Kidney (tissue), 22 donors: ENCODE measurements at places on chromosomes 5 and 9.
A peak's percentile ranks its signal among the peaks of the same experiment; 100 is the strongest.

DNA sequence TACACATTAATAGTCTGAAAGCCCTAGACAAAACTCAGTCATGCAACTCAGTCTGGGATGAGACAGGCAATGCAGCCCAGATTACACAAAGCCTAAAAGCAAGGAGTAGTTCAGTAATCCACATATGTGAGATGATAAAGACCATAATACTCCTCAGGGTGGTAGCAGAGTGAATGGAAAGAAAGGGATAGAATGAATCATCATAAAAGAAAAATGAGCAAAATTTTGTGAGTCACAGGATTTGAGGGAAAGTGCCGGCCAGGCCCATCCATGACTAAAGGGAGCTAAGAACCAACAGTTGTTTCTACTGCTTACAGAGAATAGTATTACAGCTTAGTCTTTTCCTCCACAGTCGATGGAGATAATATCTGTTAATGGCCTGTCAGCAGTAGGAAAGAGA, 90.0 kb upstream of the POU5F2 start:
- DNase-seq: no peak

- DNase-seq: no peak
Observed at GRCh38 chr5:42806004-42806700, 5.5 kb downstream of the SELENOP start.

GRCh38 chr5:68024426-68024825, 191.1 kb upstream of the PIK3R1 start:
- DNase-seq: no peak

GRCh38 chr9:36881743-36882441, 152.2 kb downstream of the PAX5 start:
- no peak for DNase-seq

DNA sequence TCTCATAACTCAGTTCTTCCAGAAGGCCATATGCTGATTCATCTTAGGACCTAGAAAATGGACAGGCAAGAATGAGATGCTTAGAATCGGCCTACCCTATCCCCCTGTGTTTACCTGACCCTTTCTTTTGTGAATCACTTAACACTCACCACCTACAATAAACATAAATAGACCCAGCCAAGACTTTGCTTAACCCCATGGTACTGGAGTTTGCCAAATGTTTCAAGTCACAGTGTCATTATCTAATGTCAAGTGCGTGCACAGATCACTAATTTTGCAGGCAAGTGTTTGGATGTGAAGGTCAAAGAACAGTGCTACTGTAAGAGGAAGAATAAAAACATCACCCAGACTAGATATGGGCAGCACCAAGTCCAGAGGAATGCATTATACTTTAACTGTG, 77.5 kb downstream of the GLIS3 start:
- DNase-seq: no peak

- no peak for DNase-seq
Observed at GRCh38 chr9:91405343-91406077, 18.1 kb downstream of the NFIL3 start.

DNA sequence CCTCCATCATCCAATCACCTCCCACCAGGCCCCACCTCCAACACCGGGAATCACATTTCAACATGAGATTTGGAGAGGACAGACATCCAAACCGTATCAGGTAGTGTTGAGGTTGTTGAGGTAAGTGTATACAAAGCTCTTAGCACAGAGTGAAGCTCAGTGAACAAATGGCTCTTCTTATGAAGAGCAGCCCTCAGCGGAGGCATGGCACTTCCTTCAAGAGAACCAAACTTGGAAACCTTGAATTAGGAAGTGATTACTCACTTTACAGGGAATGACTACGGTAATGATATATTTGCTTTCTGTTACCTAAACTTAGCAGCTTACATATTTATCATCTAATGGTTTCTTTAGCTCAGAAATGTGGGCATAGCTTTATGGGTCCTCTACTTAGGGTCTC, 92.8 kb downstream of the IQGAP2 start:
- DNase-seq: no peak

DNA sequence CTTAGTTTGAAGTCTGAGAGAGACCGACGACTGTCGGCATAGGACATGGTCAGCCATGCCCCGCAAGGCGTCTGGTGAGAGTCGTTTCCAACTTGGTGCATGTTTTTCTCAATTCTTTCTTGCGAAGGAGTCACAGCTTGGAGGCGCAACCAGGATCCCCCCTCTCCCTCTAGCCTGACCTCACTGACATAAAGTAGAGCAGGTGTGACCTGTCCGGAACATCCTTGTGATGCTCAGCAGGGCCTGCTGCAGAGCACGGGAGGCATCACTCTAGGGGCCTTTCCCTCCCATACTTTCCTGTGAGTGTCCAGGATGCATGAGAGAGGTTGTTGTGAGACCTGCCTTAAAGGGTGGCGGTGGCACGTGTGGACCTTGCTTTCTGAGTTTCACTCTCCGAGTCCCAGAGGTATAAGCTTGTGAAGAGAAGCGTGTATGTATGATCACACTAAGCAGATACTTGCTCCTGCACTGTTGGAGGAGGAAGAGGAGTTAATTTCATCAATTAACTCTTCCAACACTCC, 5.0 kb downstream of the TENT4A start:
- DNase-seq: no peak

GRCh38 chr5:76524101-76524835, 98.9 kb downstream of the F2RL2 start:
- DNase-seq: no peak

DNA sequence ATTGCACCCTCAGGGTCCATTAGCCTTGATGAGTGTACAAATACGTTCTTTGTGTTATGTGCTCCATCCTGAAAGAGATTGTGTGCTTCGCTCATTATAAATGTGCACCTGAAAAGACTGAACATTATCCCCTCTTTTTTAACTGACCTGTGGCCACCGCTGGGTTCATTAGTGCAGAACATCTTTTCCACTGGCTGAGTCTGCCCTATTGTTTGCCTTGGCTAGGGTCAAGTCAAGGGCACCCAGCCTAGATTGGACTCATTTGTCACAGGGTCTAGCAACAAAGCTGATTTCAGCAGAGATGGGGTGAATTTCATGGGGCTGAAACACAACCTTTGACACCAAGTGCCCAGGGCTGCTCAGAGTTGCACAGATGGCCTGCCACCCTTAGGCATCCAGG, 764.1 kb upstream of the ARRDC3 start:
- peak; percentile 12 for DNase-seq

DNA sequence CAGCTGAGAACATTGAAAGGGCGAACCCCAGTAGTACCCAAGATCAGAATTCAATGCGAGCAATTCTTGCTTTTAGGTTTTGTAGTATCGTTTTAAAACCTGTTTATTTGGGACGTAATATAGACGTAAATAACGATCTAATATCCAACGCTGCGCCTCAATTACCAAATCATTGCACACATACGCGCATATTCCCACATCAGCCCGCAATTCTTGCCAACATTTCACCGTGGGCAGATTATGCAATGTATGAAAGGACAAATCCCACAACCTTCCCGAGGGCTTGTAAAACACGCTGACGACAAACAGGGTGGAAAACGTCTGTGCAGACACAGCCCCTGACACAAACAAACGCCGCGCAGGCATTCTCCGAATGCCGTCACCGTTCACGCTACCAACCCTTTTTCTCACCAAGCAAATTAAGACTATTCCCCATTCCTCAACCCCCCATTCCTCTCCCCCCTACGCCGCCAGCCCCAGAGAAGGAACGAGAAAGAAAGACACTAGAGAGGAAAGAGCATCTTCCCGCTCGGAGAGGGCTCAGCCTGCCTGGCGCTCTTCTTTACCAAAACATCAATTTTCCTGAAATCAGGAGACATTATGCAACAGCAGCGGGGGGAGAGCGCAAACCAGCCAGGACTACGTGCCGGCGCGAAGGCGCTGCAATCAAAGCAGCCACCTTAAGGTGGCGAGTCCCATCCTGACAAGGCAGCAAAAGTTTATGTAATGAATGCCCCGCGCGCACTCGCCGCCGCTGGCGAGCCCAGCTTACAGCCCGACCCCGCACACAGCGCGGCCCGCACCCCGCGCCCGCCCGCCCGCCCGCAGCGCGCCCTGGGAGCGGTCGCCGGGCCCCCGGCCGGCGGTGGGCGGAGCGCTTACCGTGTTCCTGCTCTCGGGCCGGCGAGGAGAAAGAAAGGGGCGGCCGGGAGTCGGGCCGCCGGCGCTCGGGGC, 597 bp downstream of the NFIL3 start:
- peak; percentile 80 for DNase-seq

DNA sequence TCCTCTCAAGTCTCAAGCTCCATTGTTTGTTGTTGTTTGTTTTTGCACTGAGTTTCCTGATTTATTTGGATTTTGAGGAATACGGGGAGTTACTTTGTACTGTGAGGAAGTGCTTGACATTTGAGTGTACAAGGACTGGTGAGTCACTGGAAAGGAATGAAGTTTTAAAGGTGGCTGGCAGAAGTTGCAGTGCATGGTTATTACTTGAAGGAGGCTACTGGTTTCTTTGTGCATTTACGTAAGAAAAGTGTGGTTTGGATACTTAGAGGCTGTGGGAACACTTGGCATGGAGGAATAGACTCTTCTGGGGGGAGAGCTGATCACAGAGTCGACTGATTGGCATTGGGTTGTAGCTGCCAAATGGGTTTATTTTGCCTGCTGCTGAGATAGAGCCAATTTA, 919.0 kb downstream of the TAF11L14 start:
- no peak for DNase-seq

DNA sequence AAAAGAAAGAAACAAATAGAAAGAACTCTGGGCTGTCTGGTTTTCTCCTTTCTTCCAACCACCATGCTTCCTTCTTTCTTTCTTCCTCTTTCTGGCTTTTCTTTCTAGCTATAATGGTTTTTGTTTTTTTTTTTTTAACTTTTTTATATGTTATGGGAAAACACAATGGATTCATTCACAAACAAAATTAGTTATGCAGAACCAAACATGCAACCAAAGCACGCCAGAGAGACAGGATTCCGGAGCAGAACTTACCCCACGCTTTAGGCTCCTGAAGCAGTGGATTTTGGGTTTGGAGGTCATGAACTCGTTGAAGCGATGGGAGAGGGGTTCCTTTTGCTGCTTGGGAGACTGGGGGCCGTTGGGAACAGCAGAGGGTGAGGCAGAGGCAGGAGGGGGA, 88.3 kb downstream of the USP20 start:
- no peak for DNase-seq

DNA sequence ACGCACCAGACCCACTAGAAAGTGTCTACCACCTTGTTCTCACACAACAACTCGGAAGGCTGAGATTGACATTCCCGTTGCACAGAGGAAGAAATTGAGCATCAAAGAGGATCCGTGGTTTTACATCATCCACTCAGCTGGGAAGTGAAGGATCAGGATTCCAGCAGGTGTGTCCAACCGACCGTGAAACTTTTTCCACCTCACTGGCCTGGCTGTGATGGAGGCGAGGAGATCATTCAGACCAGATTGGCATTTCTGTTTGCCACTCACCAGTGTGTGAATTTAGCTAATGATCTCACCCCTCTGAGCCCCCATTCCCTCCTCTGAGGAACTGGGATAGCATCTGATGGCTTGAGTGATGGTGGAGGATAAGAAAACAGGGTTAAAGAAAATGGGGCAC, 46.7 kb upstream of the CPLX2 start:
- peak; percentile 45 for DNase-seq

DNA sequence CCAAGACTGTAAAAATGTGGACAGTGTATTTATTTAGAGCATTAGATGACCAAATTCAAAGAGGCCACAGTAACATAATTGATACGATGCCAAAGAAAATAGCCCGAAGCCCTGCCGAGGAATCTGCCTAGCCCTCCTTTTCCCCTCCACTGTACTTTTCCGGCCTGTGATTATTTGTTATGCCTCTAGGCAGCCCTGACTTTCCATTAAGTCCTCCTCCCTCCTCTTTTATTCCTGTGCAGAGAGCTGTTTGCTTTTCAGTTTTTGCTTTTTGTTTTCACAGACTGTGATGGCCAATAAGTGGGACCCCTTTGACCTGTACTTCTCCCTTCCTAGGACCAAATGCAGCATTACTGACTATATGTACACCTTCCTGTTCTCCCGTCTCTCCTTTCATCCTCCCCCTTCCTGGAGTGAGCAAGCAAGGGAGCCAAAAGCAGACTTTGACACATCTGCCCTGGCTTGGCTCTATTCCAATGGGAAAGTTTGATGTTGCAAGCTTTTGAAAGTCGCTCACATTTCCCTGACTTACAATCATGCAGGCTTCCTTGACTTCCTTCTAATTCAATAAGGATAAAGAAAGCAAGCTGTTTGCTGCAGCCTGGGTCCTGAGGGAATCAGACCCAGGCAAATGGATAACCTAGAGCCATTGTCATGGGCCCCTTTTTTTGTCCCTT, 76.1 kb downstream of the NREP start:
- peak; percentile 74 for DNase-seq

GRCh38 chr5:180803181-180804128, 849 bp upstream of the MGAT1 start:
- peak; percentile 91 for DNase-seq

- no peak for DNase-seq
Observed at GRCh38 chr5:177972613-177973012, 23.4 kb downstream of the PROP1 start.

DNA sequence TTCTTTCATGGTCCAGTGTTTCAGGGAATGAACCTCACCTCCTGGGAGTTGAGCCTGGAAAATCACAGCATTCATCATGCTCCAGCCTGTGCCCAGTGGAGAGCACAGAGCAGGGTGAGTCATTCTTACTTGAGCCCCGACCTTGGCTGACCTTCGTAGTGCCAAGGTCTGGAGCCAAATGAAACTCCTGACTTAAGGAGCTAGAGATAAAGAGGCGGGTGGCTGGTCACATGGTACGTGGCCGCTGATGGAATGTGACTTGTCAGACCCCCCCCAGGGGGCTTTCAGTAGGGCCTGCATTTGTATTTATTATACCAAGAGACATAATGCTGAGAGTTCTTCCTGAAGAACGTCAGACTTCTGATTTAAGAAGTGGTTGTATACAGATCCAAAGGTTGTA, 15.0 kb upstream of the PIP5K1B start:
- DNase-seq: peak; percentile 16

- DNase-seq: no peak
Observed at GRCh38 chr5:141944076-141944475, 13.9 kb downstream of the PCDH12 start.

- DNase-seq: no peak
Observed at GRCh38 chr5:170076211-170076610, 29.5 kb upstream of the FOXI1 start.

GRCh38 chr9:96524764-96525163, 74.8 kb downstream of the HABP4 start:
- DNase-seq: no peak

DNA sequence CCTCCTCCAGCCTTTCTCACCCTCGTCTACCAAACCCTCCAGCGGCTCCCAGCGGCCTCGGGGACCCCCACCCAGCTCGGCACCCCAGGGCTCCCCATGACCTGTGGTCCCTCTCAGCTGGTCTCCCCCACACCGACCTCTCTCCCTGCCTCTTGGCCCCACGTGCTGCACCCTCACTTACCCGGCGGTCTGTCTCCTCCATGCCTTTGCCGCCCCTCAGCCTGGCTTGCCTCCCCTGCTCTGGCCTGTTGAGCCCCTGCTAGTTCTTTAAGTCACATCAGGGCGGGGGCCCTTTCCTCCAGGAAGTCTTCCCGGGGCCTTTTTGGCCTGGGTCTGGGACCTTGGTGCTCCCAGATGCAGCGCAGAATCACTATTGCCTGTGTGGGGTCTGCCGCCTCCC, 81.5 kb downstream of the LMX1B start:
- DNase-seq: no peak
